ENCODE measurements at places on chromosomes 3 and 15. TPM values are rescaled to one million over a fixed set of nuclear protein-coding genes. Genes with fewer than 3 reads are reported as not detected.

AMT gene
- 3.2 TPM for total RNA-seq

- no peak overlapping the region for H3K27ac ChIP-seq
- H3K36me3 ChIP-seq, result peaks cover 15% of the 10 kb centered on the region
- no peak for DNase-seq
- no peak overlapping the region for H3K4me3 ChIP-seq
Observed at GRCh38 chr3:193716150-193716549, 123.1 kb downstream of the OPA1 start.

GHSR gene
- not detected for total RNA-seq

DNA sequence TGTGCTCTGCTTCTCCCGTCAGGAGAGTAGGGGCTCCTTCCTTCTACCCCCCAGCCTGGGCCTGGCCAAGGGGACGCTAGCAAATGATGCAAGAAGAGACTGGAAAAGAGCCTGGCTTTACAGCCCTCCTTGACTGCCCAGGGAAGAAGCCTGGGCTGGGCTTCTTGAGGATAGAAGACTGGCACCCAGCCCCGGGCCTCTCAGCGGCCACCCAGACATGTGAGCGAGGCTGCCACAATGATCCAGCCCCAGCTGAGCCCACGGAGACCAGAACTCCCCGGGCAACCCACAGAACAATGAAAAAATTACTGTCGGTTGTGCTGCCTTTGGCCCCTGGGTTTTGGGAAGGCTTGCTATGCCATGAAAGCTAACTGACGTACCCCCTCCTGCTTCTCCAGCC lies 100.6 kb upstream of the PRR20G start:
- H3K27me3 ChIP-seq, result no peaks in the 10 kb centered on the region
- DNase-seq, result no peak
- H3K27ac ChIP-seq, result no peak overlapping the region
- no peaks in the 10 kb centered on the region for H3K4me1 ChIP-seq
- H3K36me3 ChIP-seq, result no peaks in the 10 kb centered on the region
- no peak overlapping the region for H3K4me3 ChIP-seq

KBTBD13 gene
- total RNA-seq, result not detected

GRCh38 chr15:31228011-31228484 lies 98.6 kb upstream of the KLF13 start:
- DNase-seq, result no peak
- peaks cover 7% of the 10 kb centered on the region for H3K27me3 ChIP-seq
- H3K4me1 ChIP-seq, result peaks cover 10% of the 10 kb centered on the region
- H3K4me3 ChIP-seq, result no peak overlapping the region
- H3K27ac ChIP-seq, result no peak overlapping the region
- H3K36me3 ChIP-seq, result no peaks in the 10 kb centered on the region

CDC25A gene
- total RNA-seq, result 33.1 TPM

DNA sequence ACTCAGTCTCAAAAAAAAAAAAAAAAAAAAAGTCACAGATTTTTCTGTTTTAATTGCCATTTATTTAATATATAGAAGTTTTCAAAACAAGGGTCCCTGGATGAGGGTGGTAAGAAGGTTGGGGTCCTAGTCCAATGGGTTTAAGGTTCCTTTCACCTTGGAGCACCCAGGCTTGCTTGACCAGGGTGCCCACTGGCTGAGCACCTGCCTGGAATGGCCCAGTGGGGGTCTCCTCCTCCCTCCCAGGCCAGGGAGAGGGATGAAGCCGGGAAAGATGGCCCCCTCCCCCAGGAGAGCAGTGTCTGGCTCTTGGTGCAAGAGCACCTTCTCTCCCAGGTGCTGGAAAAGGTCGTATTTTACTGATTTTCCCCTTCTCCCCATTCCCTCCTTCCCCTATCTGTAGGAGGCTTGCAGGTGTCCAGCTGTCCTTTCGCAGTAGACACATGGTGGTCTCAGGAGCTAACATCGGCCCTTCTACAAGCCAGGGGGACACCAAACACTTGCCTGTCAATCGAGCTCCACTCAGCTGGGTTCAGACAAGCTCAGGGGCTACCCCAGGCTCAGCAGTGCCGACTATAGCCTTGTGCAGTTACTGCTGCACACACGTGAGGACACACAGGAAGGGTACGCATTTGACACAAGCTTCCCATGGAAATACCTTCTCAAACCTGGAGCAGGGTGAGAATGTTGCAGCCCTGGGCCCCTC lies 112.3 kb upstream of the KLF13 start:
- peaks cover 35% of the 10 kb centered on the region for H3K4me1 ChIP-seq
- H3K27ac ChIP-seq, result peak overlapping the region; percentile 81
- no peaks in the 10 kb centered on the region for H3K27me3 ChIP-seq
- DNase-seq, result no peak

KCNMB2 gene
- total RNA-seq, result not detected

Measured in activated CD8-positive, alpha-beta memory T cell treated with anti-CD3 and anti-CD28 coated beads, Interleukin-2, amount 10 ng/mL, durations not matched to agents 7 days and 5 days (primary cell).